ENCODE measurements at places on chromosomes 6 and 20. TPM values are rescaled to one million over a fixed set of nuclear protein-coding genes. Genes with fewer than 3 reads are reported as not detected.

GRCh38 chr6:11193434-11193833 lies 39.0 kb downstream of the NEDD9 start:
- H3K27me3 ChIP-seq: no peaks in the 10 kb centered on the region
- no peak for DNase-seq
- H3K27ac ChIP-seq: no peak overlapping the region
- H3K36me3 ChIP-seq: peaks cover 25% of the 10 kb centered on the region

GRCh38 chr20:4383961-4384360 lies 337.7 kb upstream of the PRND start:
- H3K27ac ChIP-seq: no peak overlapping the region
- H3K27me3 ChIP-seq: no peaks in the 10 kb centered on the region
- H3K36me3 ChIP-seq: no peaks in the 10 kb centered on the region
- no peak for DNase-seq
- H3K4me3 ChIP-seq: no peak overlapping the region
- H3K4me1 ChIP-seq: no peaks in the 10 kb centered on the region

DNA sequence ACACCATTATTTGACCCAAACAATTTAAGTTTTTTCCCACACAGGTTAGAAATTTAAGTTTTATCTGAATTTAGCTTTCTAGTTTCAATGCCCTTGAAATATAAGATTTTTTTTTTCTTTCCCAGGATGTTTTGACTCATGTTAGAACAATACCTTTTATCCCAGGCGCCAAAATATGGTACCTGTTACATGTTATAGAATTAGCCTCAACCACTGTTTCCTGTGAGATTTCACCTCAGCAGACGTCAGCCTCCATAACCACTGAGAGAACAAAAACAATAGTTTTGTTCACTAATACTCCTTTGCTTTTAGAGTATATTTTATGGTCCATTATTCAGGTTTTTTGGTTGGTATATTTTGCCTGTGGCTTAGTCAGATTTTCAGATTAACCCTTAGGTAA lies 302.9 kb downstream of the CDKAL1 start:
- H3K4me3 ChIP-seq: no peak overlapping the region
- H3K4me1 ChIP-seq: no peaks in the 10 kb centered on the region

- no peaks in the 10 kb centered on the region for H3K27me3 ChIP-seq
- DNase-seq: no peak
- peak overlapping the region; percentile 80 for H3K27ac ChIP-seq
- H3K4me3 ChIP-seq: no peak overlapping the region
- H3K36me3 ChIP-seq: no peaks in the 10 kb centered on the region
Measured at GRCh38 chr6:135811170-135811569, 40.3 kb upstream of the PDE7B start.

GRCh38 chr6:153804755-153805330 lies 234.2 kb upstream of the OPRM1 start:
- no peaks in the 10 kb centered on the region for H3K4me1 ChIP-seq
- H3K27me3 ChIP-seq: no peaks in the 10 kb centered on the region
- H3K36me3 ChIP-seq: no peaks in the 10 kb centered on the region

The SYCP2 gene
- 0.76 TPM for polyA plus RNA-seq

DNA sequence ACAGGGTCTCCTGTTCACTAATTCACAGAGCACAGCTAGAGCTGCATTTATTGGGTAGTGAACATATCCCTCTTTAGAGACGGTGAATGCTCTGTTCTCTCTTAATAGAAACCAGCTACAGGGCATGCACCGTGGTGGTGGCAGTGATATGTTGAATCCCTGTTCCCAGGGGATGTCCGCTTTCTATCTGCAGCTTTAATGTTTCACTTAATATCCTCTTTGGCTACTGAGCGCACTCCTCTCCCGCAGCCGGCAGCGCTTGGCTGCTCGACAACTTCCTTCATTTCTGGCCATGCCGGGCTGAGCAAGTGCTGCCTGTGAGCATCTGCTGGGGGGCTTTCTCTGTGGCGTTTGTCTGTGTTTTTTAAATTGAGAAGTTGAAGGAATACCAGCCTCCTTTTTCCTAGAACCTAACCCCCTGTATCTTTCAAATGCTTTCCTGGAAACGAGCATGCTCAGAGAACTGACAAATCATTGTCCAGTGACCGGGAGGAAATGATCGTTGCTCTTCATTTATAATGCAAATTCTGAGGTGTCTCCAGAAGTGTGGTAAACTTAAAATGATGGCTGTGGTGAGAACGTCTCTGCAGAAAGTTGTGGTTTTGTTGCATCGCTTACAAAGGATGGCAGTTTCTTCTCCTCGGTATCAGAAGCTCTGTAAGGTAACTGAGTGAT lies 297.9 kb downstream of the UTRN start:
- peaks cover 14% of the 10 kb centered on the region for H3K4me1 ChIP-seq
- H3K27ac ChIP-seq: no peak overlapping the region
- no peaks in the 10 kb centered on the region for H3K36me3 ChIP-seq
- H3K4me3 ChIP-seq: peak overlapping the region; percentile 48
- DNase-seq: peak; percentile 32
- H3K27me3 ChIP-seq: no peaks in the 10 kb centered on the region

DNA sequence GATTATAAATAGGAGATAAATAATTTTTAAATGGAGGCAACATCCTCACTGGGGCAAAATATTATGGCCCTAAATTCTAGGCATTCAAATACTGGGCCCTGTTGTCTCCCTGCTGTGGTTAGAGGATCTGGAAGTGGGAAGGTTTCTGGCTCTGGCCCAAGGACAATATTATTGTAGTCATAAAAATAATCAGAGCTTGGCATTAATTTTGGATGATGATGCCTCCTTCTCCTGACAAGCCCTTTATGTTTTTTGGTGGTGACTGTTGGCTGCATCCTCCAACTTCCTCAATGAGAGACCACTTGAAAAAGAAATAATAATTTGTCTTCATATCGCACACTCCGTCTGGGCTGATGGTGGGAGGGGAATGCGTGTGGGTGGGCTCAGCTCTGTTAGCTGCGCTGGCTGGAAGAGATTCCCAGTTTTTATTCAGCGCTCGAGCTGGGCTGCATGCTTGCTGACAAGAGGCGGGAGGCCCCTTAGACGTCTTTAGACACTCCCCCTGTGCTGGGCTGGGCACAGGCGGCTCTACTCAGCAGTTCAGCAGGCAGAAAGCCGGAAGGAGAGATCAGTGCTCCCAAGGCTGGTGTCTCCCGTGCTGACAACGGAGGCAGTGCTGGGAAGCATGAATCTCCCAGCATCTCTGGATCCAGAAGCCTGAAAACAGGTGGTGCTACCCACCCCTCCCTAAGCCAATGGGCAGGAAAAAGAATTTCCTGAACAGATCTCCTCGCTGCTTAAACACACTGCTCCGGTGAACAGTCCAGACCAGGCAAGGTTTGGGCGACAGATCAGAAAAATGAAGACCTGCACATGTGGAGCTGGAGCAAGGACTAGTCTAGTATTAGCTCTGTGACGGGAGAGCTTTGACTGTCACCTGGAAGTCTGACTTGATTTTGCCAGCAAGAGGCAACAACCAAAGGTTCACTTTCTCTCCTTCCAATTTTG lies 97.7 kb downstream of the SYCP2 start:
- H3K27me3 ChIP-seq: no peaks in the 10 kb centered on the region
- H3K4me3 ChIP-seq: peak overlapping the region; percentile 45
- peak overlapping the region; percentile 64 for H3K27ac ChIP-seq
- no peaks in the 10 kb centered on the region for H3K36me3 ChIP-seq

- H3K36me3 ChIP-seq: no peaks in the 10 kb centered on the region
- no peaks in the 10 kb centered on the region for H3K27me3 ChIP-seq
- H3K4me3 ChIP-seq: no peak overlapping the region
- no peak for DNase-seq
Measured at GRCh38 chr6:30782425-30783014, 38.2 kb upstream of the IER3 start.

GRCh38 chr6:112827793-112828192 lies 480.7 kb downstream of the RFPL4B start:
- H3K36me3 ChIP-seq: no peaks in the 10 kb centered on the region
- no peaks in the 10 kb centered on the region for H3K4me1 ChIP-seq
- no peak for DNase-seq
- H3K4me3 ChIP-seq: no peak overlapping the region

GRCh38 chr6:167573461-167574215 lies 248.8 kb downstream of the TTLL2 start:
- H3K4me1 ChIP-seq: no peaks in the 10 kb centered on the region
- H3K27ac ChIP-seq: no peak overlapping the region
- H3K36me3 ChIP-seq: no peaks in the 10 kb centered on the region
- no peaks in the 10 kb centered on the region for H3K27me3 ChIP-seq

The SLC35B2 gene
- 125 TPM for polyA plus RNA-seq
